Natural killer cell treated with Interleukin-12 subunit alpha and Interleukin-12 subunit beta and Interleukin-15 and Interleukin-18, amount 100 ng/mL, for 72 hours (primary cell): ENCODE measurements at places on chromosomes 4 and X.
A peak's percentile ranks its signal among the peaks of the same experiment; 100 is the strongest.

DNA sequence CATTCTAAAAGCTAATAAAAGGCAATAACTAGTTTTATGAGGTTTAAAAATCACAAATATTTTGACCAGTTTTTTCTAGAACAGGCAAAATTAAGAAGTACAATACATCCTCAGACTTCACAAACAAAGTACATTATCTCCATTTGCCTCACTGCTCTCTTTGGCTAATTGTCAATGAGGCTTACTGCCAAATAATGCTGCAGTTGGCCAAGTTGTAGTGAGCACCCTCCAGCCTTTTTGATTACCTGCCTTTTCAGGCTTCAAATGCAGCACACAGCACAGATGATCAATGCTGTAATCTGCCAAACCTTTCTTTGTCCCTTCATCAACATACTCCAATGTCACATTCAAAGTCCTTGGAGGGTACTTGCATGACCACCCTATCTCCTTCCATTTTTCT, 605.2 kb downstream of the KLHL13 start:
- H3K4me3 ChIP-seq: no peak overlapping the region
- H3K27ac ChIP-seq: no peak overlapping the region
- no peak for DNase-seq
- no peaks in the 10 kb centered on the region for H3K4me1 ChIP-seq
- no peaks in the 10 kb centered on the region for H3K27me3 ChIP-seq

- no peak for DNase-seq
- H3K27ac ChIP-seq: no peak overlapping the region
- H3K4me3 ChIP-seq: no peak overlapping the region
- H3K4me1 ChIP-seq: peaks cover 12% of the 10 kb centered on the region
Observed at GRCh38 chr4:47466056-47466785, 2.7 kb upstream of the COMMD8 start.

DNA sequence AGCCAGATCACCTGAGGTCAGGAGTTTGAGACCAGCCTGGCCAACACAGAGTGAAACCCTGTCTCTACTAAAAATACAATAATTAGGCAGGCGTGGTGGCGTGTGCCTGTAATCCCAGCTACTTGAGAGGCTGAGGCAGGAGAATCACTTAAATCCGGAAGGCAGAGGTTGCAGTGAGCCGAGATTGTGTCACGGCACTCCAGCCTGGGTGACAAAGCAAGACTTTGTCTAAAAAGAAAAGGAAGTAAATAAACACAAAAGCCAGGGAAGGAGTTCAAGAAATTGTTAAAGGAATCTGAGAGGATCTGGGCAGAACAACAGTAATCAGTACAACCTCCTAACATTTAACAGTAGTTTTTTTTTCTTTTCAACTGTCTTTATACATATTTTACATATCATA, 48.7 kb upstream of the ARHGEF6 start:
- H3K4me3 ChIP-seq: no peak overlapping the region
- DNase-seq: no peak
- H3K4me1 ChIP-seq: no peaks in the 10 kb centered on the region
- no peaks in the 10 kb centered on the region for H3K36me3 ChIP-seq
- H3K27ac ChIP-seq: no peak overlapping the region
- H3K27me3 ChIP-seq: no peaks in the 10 kb centered on the region

DNA sequence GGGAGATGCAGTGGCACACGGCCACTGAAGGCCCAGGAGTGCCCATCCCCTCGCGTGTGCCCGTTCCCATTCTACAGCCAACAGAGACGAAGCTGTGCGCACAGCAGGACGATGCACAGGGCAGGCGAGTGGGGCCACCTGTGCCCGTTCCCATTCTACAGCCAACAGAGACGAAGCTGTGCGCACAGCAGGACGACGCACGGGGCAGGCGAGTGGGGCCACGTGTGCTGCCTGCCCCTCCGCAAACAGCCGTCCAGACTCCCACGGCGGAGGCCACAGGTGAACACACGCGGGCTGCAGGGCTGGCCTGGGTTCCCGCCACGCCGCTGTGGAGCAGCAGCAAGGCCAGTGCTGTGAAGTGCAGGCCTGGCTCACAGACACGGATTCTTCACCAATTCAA, 32.0 kb downstream of the GAK start:
- H3K4me1 ChIP-seq: peaks cover 28% of the 10 kb centered on the region
- H3K27ac ChIP-seq: no peak overlapping the region
- no peak overlapping the region for H3K4me3 ChIP-seq
- no peaks in the 10 kb centered on the region for H3K36me3 ChIP-seq

GRCh38 chr4:100098011-100098545, 92.2 kb downstream of the DDIT4L start:
- no peaks in the 10 kb centered on the region for H3K27me3 ChIP-seq
- DNase-seq: no peak
- no peaks in the 10 kb centered on the region for H3K36me3 ChIP-seq
- H3K4me1 ChIP-seq: peaks cover 53% of the 10 kb centered on the region

DNA sequence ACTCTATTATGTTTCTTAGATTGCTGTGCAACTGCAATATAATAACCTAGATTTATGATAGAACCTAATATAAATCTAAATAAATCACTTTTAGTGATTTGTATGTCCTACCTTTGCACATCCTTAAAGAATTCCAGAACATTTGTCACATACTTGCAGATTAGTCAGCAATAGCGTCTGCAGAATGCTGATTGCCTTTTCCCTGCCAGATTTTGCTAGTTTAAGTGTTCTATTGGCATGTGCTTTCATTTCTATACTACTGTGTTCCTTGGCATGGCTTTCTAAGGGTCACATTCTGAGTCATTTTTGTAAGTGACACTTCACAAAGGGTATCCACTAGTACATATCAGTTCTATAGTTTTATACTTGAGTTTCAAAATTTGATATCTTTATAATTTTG, 303.1 kb upstream of the GIMD1 start:
- H3K36me3 ChIP-seq: peaks cover 23% of the 10 kb centered on the region
- no peak for DNase-seq
- no peak overlapping the region for H3K27ac ChIP-seq
- peaks cover 4% of the 10 kb centered on the region for H3K4me1 ChIP-seq

GRCh38 chrX:134654398-134655012, 3.8 kb downstream of the PLAC1 start:
- no peak for DNase-seq
- H3K4me1 ChIP-seq: no peaks in the 10 kb centered on the region
- H3K27ac ChIP-seq: no peak overlapping the region
- no peaks in the 10 kb centered on the region for H3K36me3 ChIP-seq
- H3K27me3 ChIP-seq: peaks cover 19% of the 10 kb centered on the region

- H3K27me3 ChIP-seq: peaks cover 24% of the 10 kb centered on the region
- no peak overlapping the region for H3K4me3 ChIP-seq
- no peak for DNase-seq
- no peak overlapping the region for H3K27ac ChIP-seq
- H3K4me1 ChIP-seq: no peaks in the 10 kb centered on the region
- H3K36me3 ChIP-seq: no peaks in the 10 kb centered on the region
Observed at GRCh38 chr4:3835527-3836405, 69.6 kb downstream of the ADRA2C start.

GRCh38 chr4:156762851-156763250, 208.7 kb downstream of the PDGFC start:
- no peaks in the 10 kb centered on the region for H3K4me1 ChIP-seq
- no peak overlapping the region for H3K27ac ChIP-seq
- H3K36me3 ChIP-seq: peaks cover 7% of the 10 kb centered on the region
- no peak for DNase-seq
- H3K4me3 ChIP-seq: no peak overlapping the region

DNA sequence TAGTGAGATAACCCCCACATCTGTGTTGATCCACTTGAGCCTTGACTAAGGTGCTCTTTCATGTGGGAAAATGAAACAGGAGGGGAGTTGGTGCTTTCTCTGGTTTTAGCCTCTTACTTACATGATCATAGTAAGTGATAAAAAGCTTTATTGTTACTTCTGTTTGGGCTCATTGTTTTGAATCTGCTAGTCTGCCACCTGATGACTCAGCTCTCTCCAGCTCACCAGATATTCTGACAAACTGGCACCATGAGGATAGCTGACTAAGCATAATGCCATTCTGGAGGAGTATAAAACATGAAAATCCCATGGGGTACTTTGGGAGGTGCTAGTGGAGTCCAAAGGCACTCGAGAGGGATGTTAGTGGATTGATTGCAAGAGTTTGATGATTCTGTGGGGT, 824.0 kb downstream of the RAPGEF2 start:
- no peak overlapping the region for H3K4me3 ChIP-seq
- no peaks in the 10 kb centered on the region for H3K4me1 ChIP-seq
- no peak for DNase-seq
- H3K36me3 ChIP-seq: peaks cover 2% of the 10 kb centered on the region
- H3K27ac ChIP-seq: no peak overlapping the region
- no peaks in the 10 kb centered on the region for H3K27me3 ChIP-seq

- no peaks in the 10 kb centered on the region for H3K27me3 ChIP-seq
- H3K27ac ChIP-seq: no peak overlapping the region
- DNase-seq: no peak
- H3K4me1 ChIP-seq: no peaks in the 10 kb centered on the region
- no peak overlapping the region for H3K4me3 ChIP-seq
Observed at GRCh38 chr4:125280892-125281403, 33.8 kb upstream of the FAT4 start.

DNA sequence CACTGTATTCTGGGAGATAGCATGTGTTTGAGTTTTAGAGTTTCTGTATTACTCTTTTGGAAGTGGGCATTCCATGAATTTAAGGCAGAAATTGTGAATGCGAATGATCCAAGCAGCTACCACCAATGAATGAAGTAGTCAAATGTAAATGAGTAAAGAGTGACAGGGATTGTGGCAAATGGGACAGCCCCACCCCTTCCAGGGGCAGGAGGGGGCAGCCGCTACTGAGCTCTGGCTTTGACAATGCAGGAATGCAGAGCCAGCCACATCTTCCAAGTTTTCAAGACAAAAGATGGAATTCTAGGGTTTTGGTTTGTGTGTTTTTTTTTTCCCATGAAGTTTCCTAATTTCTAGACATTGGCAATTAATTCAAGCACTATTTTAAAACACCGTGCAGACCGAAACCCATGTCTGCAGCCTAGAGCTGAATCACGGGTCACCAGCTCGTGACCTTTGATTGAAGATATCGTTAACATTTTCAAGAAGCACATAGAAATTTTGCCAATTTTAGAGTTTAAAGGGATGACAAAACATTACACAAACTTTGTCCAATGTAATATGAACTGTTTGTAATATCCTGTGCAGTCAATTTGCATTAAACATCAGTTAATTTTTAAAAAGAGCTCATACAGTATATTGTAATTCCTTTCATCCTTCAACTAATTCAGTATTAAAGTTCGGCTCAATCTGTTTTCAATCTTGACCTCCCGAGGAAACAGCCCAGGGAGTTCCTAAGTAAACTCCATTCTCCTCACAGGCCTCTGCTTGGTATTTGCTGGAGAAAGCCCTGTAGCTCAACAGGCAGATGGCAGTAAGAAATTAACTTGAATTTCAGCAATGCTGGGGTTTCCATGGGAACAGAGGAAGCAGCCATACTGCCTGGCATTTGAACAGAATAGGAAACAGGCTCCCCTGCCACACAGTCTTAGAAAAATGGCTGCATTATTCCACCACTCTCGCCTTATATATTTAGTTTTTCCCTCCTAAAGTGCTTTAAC, 83.4 kb downstream of the UCHL1 start:
- H3K36me3 ChIP-seq: no peaks in the 10 kb centered on the region
- no peak for DNase-seq
- no peaks in the 10 kb centered on the region for H3K27me3 ChIP-seq
- no peak overlapping the region for H3K27ac ChIP-seq

DNA sequence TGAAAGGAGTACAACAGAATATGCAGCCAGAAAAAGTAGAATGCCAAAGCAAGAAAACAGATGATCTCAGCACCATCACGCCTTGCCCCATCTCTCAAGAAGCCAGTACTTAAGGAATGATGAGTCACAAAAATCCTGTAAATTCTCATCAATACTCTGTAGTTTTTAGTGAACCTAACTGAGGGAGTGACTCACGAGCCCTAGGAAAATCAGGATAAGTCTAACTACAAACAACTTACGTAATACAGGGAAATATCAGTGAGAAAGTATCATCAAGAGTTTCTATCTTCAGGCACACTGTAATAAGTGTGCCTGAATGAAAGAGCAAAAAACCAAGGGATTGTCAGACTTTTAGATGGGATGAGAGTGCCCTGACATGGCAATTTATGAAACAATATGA, 644.4 kb downstream of the STPG2 start:
- H3K27ac ChIP-seq: no peak overlapping the region
- H3K4me1 ChIP-seq: no peaks in the 10 kb centered on the region
- H3K4me3 ChIP-seq: no peak overlapping the region

- peak overlapping the region; percentile 76 for H3K4me3 ChIP-seq
- H3K4me1 ChIP-seq: peaks cover 21% of the 10 kb centered on the region
- DNase-seq: no peak
- peak overlapping the region; percentile 79 for H3K27ac ChIP-seq
- no peaks in the 10 kb centered on the region for H3K27me3 ChIP-seq
- H3K36me3 ChIP-seq: no peaks in the 10 kb centered on the region
Observed at GRCh38 chrX:53288189-53288588, 6.8 kb upstream of the IQSEC2 start.

DNA sequence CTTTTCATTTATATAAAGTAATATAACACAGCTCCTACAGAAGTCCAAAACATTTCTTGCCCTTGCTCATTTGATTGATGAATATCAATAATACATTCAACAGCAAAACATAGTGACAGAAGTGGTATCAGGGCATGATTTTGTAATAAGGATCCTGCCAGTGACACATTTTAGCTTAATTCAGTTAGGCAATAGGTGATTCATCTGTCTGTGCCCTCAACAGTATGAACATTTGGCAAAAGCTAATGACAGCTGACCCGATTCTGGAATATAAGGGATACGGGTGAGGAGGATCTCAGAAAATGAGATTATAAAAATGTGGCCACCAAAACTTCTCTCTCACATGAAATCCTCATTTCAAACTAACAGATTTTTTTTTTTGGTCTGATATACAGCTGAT, 294.0 kb downstream of the CAMK2D start:
- H3K4me1 ChIP-seq: peaks cover 22% of the 10 kb centered on the region
- peak overlapping the region; percentile 67 for H3K27ac ChIP-seq
- no peaks in the 10 kb centered on the region for H3K36me3 ChIP-seq
- no peak overlapping the region for H3K4me3 ChIP-seq

GRCh38 chr4:4430492-4431195, 43.7 kb downstream of the NSG1 start:
- H3K27ac ChIP-seq: no peak overlapping the region
- no peak overlapping the region for H3K4me3 ChIP-seq
- no peak for DNase-seq
- H3K27me3 ChIP-seq: no peaks in the 10 kb centered on the region
- no peaks in the 10 kb centered on the region for H3K4me1 ChIP-seq

DNA sequence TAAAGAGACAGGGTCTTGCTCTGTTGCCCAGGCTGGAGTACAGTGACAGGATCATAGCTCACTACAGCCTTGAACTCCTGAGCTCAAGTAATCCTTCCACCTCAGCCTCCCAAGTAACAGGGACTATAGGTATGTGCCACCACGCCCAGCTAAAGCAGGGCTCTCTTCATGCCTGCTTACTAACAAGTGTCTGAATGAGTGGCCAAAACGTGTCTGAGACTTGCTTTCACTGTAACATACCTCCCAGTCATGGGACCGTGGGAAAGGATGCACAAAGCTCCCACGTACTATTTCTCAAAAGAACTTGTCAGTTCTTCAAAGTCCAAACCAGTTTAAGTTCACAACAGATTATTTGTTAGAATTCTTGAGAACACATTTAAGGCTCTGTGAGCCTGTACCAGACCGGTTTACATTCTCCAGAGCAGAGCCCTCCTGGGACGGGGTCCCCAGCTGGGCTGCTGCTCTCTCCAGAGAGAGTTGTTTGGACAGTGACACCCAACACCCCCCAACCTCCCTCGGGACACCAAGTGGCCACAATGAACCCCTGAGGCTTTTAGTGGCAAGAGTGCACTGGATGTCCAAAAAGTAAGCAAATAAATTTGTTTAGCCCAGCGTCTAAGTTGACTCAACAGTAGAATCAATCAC, 24.1 kb downstream of the SH3KBP1 start:
- peaks cover 37% of the 10 kb centered on the region for H3K4me1 ChIP-seq
- peak overlapping the region; percentile 77 for H3K4me3 ChIP-seq
- H3K27ac ChIP-seq: peak overlapping the region; percentile 83
- H3K36me3 ChIP-seq: no peaks in the 10 kb centered on the region
